ENCODE measurements at places on chromosomes 1 and 21. TPM values are rescaled to one million over a fixed set of nuclear protein-coding genes. Genes with fewer than 3 reads are reported as not detected.
A peak's percentile ranks its signal among the peaks of the same experiment; 100 is the strongest.

GRCh38 chr1:246416261-246416660 lies 90.8 kb downstream of the SMYD3 start:
- DNase-seq: no peak
- H3K4me3 ChIP-seq: no peak overlapping the region
- peaks cover 13% of the 10 kb centered on the region for H3K4me1 ChIP-seq
- no peak overlapping the region for H3K27ac ChIP-seq
- no peaks in the 10 kb centered on the region for H3K27me3 ChIP-seq

DNA sequence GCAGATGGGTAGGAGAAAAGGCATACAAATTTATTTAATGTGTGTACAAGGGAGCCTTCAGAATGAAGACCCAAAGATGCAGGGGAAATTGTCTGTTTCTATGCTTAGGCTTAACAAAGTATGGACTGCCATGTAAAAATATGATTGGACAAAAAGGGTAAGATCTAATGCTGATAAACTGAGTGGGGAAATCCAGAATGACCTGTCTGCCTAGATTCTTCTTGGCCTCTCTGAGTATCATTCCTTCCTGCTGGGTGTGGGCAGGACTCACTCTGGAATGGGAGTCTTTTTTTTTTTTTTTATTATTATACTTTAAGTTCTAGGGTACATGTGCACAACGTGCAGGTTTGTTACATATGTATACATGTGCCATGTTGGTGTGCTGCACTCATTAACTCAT lies 61.0 kb downstream of the IGSF5 start:
- H3K27me3 ChIP-seq: peaks cover 1% of the 10 kb centered on the region
- no peak for DNase-seq
- no peak overlapping the region for H3K4me3 ChIP-seq
- H3K4me1 ChIP-seq: no peaks in the 10 kb centered on the region

DNA sequence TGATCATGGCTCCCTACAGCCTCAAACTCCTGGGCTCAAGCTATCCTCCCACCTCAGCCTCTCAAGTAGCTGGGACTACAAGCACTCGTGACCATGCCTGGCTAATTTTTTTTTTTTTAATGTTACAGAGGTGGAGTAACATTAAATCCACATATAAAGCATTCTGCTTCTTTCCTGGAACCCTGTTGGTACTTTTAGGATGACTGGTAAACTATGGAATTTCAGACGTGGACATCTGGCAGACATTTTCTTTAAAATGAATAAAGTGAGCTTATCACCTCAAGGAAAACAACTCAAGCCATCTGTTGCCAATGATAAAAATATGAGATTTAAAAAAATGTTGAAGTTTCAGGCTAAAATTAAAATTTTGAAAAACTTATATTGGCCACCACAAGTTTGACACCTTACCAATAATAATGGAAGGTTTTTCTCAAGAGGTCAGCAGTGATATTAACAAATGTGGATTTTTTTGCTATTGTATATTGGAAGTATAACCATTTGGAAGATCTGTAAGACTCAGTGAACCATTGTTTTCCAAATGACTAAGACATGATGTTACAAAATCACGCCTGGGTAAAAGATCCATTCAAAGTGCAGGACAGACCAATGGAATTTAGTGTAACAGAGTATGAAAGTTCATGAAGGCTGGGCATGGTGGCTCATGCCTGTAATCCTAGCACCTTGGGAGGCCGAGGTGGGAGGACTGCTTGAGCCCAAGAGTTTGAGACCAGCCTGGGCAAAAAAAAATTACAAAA lies 52.7 kb upstream of the EIF4G3 start:
- H3K27ac ChIP-seq: no peak overlapping the region
- H3K4me3 ChIP-seq: no peak overlapping the region
- H3K27me3 ChIP-seq: no peaks in the 10 kb centered on the region
- DNase-seq: no peak
- no peaks in the 10 kb centered on the region for H3K4me1 ChIP-seq

GRCh38 chr1:180611016-180611930 lies 20.5 kb upstream of the XPR1 start:
- H3K27me3 ChIP-seq: no peaks in the 10 kb centered on the region
- H3K4me1 ChIP-seq: peaks cover 5% of the 10 kb centered on the region
- no peaks in the 10 kb centered on the region for H3K36me3 ChIP-seq
- no peak overlapping the region for H3K27ac ChIP-seq

DNA sequence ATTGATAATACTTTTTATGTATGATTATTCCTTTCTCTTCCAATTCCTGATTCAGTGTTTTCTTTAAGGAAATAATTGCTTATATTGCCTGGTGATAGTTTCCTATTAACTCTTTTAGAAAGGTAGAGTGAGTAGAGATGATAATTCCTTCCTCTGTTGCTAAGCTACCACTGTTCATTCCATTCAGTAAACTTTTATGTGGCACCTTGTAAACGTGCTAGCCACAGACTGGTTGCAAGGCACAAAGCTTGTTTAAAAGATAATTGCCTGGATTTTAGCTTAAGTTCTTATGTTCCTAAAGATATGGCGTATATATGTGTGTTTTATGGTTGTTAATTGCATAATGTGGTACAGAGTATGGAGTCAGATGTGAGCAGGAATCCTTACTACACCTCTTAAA lies 3.2 kb downstream of the ZFYVE9 start:
- H3K36me3 ChIP-seq: no peaks in the 10 kb centered on the region
- no peak overlapping the region for H3K27ac ChIP-seq
- peaks cover 26% of the 10 kb centered on the region for H3K4me1 ChIP-seq
- no peaks in the 10 kb centered on the region for H3K27me3 ChIP-seq

- no peaks in the 10 kb centered on the region for H3K36me3 ChIP-seq
- no peak for DNase-seq
- H3K27me3 ChIP-seq: peaks cover 35% of the 10 kb centered on the region
- H3K4me3 ChIP-seq: no peak overlapping the region
- H3K27ac ChIP-seq: no peak overlapping the region
These were observed 70.7 kb downstream of the LGR6 start for GRCh38 chr1:202264300-202264699.

- no peaks in the 10 kb centered on the region for H3K27me3 ChIP-seq
- H3K4me3 ChIP-seq: no peak overlapping the region
- no peak overlapping the region for H3K27ac ChIP-seq
- H3K36me3 ChIP-seq: no peaks in the 10 kb centered on the region
These were observed 1.4 kb upstream of the S100A16 start for GRCh38 chr1:153614189-153614900.

DNA sequence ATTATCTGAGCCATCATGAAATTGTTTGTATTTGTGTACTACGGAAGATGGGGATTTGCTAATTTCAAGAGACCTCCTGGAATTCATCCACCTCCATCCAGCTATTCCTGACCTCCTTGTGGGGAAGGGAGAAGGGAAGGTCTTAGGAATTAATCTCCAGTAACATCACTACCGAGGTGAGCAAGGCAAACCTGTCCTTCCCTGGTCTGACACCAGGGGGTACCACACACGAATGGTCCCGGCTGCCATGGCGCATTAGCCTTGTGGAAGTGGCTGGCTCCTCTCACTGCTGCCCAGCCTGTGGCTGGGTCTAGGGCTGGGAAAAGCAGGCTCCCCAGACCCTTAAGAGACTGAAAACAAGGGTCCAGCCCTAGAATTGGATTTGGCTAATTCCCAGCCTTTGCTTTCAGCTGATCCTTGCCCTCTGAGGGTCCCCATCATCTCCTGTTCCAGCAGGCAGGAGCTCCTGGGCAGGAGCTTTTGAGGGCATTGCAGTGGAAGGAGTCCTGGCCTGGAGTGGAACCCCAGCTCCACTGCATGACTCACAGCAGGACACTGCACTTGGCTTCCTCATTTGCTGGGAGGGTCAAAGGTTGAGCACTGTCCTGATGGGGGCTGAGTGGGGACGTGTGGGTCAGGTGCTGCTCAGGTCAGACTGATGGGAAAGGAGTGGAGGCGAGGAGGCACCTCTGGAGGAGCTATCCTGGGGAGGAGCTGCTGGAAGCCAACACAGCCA lies 34.8 kb downstream of the RIMS3 start:
- peaks cover 2% of the 10 kb centered on the region for H3K36me3 ChIP-seq
- peak; percentile 58 for DNase-seq
- no peak overlapping the region for H3K27ac ChIP-seq
- peaks cover 38% of the 10 kb centered on the region for H3K4me1 ChIP-seq
- H3K4me3 ChIP-seq: no peak overlapping the region

The MPL gene
- total RNA-seq: not detected

GRCh38 chr1:93744299-93744988 lies 62.8 kb upstream of the BCAR3 start:
- peaks cover 4% of the 10 kb centered on the region for H3K27me3 ChIP-seq
- H3K4me3 ChIP-seq: no peak overlapping the region
- no peak overlapping the region for H3K27ac ChIP-seq
- H3K36me3 ChIP-seq: no peaks in the 10 kb centered on the region
- H3K4me1 ChIP-seq: peaks cover 18% of the 10 kb centered on the region

The CELA3B gene
- total RNA-seq: not detected

DNA sequence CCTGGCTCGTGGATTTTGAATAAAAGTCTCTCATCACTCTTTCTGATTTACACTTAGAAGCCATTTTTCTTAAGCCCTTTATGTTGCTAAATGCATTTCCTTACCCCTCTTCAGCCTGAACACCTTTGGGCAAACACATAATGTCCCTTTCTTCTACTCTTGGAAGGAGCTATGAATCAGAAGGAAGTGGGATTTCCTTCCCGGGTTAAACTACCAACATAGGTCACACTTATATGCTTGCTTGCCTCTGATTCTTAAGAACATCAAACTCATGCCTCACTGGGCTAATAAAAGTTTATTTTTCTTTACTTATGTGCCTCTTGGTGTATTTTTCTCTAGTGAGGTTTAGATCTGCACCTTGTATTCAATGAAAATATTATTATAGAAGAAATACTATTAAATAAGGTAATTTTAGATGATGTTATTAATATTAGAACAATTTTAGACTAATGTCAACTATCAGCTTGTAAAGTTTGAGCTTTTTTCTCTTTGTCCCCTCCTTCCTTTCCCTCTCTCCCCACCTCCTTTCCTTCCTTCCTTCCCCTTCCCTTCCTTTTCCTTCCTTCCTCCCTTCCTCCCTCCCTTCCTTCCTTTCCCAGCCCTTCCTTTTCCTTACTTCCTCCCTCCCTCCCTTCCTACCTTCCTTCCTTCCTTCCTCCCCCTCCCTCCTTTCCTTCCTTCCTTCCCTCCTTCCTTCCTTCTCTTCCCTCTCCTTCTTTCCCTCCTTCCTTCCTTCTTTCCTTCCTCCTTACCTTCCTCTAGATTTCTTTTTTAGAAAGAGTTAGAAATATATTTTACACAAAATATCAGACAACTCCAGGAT lies 66.5 kb upstream of the KCNJ6 start:
- H3K36me3 ChIP-seq: no peaks in the 10 kb centered on the region
- H3K27ac ChIP-seq: no peak overlapping the region
- DNase-seq: no peak
- no peak overlapping the region for H3K4me3 ChIP-seq
- no peaks in the 10 kb centered on the region for H3K4me1 ChIP-seq

DNA sequence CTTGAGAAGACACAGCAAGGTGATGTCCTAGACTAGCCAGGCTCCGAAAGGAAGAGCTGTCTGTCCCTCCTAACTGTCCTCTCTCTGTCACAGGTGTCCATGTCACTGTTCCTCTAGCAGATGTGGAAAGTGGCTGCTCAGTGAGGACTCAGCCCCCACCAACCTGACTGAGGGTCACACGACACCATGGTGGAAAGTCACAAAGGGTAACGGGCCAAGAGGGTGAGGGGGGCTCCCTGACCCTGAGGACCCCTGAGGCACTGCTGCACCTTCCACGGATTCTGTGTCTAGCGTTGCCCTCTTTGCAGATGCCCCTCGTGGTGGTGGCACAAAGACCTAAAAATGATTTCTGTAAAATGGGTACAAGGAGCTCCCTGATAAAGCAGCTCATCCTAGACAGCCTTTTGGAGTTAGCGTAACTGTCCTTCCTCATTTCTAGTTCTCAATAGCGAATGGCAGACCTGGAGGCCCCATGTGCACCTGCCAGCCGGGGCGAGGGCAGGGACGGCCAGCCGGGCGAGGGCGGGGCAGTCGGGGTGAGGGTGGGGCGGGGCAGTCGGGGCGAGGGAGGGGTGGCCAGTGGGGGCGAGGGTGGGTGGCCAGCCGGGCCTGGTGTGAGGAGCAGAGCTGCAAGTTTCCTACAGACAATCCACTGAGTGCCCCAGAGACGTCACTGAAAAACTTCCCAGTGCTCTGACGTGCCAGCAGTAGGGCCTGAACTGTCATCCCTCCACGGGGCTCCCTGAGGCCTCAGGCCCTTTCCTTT lies 23.4 kb downstream of the POFUT2 start:
- peaks cover 20% of the 10 kb centered on the region for H3K4me1 ChIP-seq
- no peak overlapping the region for H3K4me3 ChIP-seq
- DNase-seq: no peak
- H3K27me3 ChIP-seq: no peaks in the 10 kb centered on the region
- no peak overlapping the region for H3K27ac ChIP-seq

GRCh38 chr1:11722538-11722937 lies 13.4 kb upstream of the AGTRAP start:
- H3K4me1 ChIP-seq: peaks cover 13% of the 10 kb centered on the region
- no peak overlapping the region for H3K4me3 ChIP-seq
- H3K36me3 ChIP-seq: no peaks in the 10 kb centered on the region
- H3K27me3 ChIP-seq: no peaks in the 10 kb centered on the region
- no peak for DNase-seq

DNA sequence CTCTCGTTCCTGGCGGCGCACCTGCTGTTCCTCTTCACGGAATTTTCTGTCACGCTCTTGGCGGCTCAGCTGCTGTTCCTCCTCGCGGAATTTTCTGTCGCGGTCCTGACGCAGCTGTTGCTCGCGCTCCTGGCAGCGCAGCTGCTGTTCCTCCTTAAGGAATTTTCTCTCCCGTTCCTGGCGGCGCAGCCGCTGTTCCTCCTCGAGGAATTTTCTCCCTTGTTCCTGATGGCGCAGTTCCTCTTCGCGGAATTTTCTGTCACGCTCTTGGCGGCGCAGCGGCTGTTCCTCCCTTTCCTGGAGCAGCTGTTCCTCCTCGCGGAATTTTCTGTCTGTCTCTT lies 6.4 kb downstream of the TCHH start:
- H3K36me3 ChIP-seq: peaks cover 4% of the 10 kb centered on the region
- no peak overlapping the region for H3K27ac ChIP-seq
- peaks cover 12% of the 10 kb centered on the region for H3K27me3 ChIP-seq
- no peak for DNase-seq

The VCAM1 gene
- 0.83 TPM for total RNA-seq

DNA sequence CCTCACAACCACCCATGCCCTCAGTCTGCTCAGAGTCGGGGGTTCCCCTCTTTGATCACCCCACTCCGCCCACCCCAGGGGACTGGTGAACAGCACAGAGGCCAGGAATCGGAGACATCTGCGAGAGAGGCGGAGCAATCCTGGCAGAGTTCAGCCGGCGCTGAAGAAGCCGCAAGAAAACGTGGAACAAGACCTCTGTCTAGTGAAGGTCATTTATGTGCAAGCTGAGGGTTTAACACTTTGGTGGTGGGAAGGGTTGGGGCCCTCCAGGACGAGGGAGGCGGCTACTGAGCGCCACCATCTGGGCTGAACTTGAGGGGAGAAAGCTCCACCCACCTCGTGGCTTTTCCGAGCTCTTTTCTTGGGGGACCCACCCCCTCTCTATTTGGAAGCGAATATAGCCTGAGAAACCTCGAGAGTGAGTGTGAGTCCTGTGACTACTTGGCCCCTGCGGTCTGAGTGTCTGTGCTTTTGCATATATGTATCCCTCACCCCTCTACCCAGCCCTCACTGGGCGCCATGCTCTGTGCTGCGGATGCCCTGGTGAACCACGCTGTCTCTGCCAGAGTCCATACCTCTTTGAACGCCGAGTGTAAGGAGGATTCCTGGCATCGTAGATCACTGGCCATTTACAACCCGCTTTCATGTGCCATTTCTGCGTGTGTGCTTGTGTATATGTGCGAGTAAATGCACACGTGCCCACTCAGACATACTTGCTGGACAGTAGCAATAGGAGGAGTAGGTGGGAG lies 1.2 kb upstream of the EPHA10 start:
- no peak overlapping the region for H3K27ac ChIP-seq
- peaks cover 17% of the 10 kb centered on the region for H3K4me1 ChIP-seq
- peak overlapping the region; percentile 36 for H3K4me3 ChIP-seq

GRCh38 chr21:37062593-37062935 lies 10.3 kb downstream of the PIGP start:
- DNase-seq: no peak
- no peak overlapping the region for H3K4me3 ChIP-seq
- no peaks in the 10 kb centered on the region for H3K27me3 ChIP-seq
- H3K4me1 ChIP-seq: peaks cover 9% of the 10 kb centered on the region
- H3K36me3 ChIP-seq: peaks cover 3% of the 10 kb centered on the region

All from activated CD8-positive, alpha-beta T cell treated with anti-CD3 and anti-CD28 coated beads for 36 hours (primary cell).